ENCODE measurements at places on chromosomes 7 and 10.

GRCh38 chr10:73601486-73601921, 10.4 kb upstream of the USP54 start:
- DNase-seq: no peak

- DNase-seq: no peak
These were observed 57.6 kb downstream of the TACR2 start for GRCh38 chr10:69359148-69359547.

- DNase-seq: no peak
These were observed 299.4 kb downstream of the DNAJB9 start for GRCh38 chr7:108869070-108869469.

GRCh38 chr10:79191951-79192676, 123.3 kb downstream of the ZMIZ1 start:
- DNase-seq: no peak

DNA sequence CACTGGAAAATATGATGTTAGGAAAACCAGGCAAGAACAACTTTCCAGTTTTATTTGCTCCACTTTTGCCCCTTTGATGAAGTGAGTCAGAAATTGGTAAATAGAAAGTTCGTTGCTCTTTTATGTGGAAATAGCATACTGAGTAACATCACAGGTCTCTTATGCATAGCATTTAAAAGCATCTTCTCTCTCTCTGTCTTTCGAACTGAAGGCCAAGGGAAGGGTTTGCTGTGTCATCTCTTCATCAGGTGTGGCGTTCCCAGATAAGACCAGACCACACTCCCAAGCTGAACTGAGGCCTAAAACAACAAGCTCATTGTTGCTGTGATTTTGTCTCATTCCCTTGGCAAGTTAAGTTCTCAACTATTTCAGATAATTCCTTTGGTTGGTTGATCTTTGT, 131.8 kb upstream of the GRB10 start:
- DNase-seq: no peak

- DNase-seq: no peak
These were observed 9.0 kb downstream of the PTF1A start for GRCh38 chr10:23200997-23201652.

DNA sequence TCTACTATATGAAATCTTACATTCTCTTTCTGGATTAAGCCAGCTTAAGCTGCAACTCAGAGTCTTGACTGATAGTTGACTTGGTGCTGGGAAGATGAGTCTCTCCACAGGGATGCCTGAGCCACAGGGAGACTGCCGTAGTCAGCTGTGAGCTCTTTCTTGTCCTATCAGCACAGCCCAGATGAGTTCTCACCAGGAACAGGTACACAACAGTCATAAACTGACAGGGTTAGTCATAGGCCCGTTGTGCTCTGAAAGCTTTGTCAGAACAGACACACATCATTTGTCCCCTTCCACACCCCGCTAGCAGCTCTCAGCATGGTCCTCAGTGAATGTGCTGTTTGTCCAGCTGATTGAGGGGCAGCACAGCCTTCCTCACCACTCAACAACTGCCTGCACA, 221.6 kb downstream of the RPS24 start:
- no peak for DNase-seq

GRCh38 chr7:134919240-134919641, 67.1 kb upstream of the AGBL3 start:
- no peak for DNase-seq

DNA sequence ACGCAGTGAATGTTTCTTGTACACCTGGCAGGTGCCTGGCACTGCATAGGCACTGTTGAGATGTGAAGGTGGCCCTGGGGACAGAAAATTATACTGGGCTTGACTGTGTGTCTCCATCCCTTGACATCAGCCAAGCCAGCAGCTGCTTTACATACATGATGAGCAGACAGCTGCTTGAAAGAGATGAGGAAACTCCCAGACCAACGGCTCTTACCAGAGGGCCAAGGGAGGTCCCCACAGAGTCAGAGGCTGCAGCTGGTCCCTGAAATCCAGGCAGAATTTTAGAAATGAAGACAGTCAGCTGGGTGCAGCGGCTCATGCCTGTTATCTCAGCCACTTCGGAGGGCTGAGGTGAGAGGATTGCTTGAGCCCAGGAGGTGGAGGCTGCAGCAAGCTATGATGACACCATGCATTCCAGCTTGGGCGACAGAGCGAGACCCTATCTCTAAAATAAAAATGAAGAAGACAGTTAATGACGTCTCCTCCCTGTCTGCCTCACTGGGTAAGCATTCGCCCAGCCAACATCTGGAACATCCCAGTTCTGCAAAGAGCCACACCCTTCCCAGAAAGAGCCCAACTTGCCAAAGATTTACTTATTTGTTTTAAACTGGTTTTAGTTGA, 17.6 kb downstream of the LIMK1 start:
- DNase-seq: no peak
